ENCODE measurements at places on chromosomes 3 and 15. TPM values are rescaled to one million over a fixed set of nuclear protein-coding genes. Genes with fewer than 3 reads are reported as not detected.
A peak's percentile ranks its signal among the peaks of the same experiment; 100 is the strongest.

The PLSCR5 gene
- not detected for total RNA-seq

- DNase-seq = no peak
Observed at GRCh38 chr15:78058401-78058935, 19.0 kb downstream of the TBC1D2B start.

- peak; percentile 5 for DNase-seq
Observed at GRCh38 chr3:125072749-125073389, 17.1 kb upstream of the HEG1 start.

The PLS1 gene
- 1.4 TPM for total RNA-seq

The AADACL2 gene
- total RNA-seq = 21.6 TPM

The C3orf20 gene
- total RNA-seq = not detected

- DNase-seq = peak; percentile 96
Observed at GRCh38 chr3:15330031-15330596, 2.3 kb downstream of the SH3BP5 start.

DNA sequence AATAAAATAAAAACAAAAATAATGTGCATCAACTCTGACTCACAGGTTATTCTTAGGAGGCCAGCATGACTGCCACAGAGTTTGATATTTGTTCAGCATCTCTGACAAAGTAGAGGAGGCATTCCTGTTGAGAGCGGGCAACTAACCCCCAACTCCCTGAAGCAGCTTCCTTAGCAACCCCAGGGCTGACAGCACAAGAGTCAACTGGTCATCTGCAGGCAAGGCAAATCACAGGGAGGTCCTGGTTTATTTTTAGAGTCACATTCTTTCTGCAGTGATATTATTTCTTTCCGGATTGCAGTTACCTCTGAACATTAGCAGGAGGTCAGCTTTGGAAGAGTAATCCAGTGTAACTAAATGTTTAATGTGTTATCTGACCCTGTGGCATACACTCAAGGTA lies 273.0 kb downstream of the PLCL2 start:
- no peak for DNase-seq

DNA sequence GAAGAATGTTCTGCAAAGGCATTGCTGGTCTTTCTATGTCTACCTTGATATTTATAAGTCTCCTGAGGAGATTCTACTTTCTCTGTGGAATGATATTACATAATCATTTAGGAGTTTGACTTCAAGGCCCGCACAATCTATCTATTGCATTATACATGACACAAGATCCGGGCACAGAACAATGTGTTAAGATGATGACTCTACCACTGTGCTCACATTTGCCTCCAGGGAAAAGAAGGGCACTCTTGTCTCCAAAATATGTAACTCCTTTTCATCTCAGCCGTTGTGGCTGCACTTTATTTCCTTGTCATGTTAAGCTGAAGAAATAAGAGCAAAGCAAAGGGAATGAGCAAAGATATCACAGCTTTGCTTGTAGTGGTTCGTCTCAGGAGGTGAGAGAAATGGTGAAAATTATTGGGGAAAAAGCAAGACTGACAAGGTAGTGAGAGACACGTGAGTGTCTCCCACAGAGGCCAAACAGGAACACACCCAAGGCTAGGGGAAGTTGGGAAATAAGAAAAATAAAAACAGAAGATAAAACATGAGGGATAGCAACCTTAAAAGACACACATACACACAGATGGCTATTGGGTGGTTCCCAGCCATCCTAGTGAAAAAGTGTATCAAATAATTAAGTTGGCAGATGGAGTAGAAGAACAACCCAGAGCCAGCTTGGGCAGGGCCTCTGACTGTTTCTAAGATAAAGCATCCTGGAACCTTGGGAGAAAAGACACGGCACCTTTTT lies 184.3 kb downstream of the P3H2 start:
- no peak for DNase-seq

DNA sequence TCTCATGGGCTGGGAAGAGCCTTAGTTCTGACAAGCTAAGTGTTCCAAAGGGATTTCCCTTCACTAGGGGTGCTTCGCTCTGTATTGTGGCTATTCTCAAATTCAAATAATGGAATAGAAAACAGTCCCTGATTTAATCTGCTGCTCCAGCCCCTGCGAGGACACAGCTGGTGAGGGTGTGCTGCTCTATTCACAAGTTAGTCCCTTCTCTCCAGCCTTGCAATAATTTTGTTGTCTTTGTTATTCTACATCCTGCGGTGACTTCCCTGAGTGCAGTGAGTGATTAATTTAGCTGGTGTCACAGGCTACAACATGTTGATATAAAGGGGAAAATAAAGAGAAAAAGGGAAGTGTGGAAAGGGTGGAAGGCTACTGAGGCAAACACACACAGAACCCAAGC lies 180.5 kb upstream of the VEPH1 start:
- DNase-seq = no peak
